ENCODE measurements at places on chromosomes 3 and 15.

- no peak for DNase-seq
Measured at GRCh38 chr3:112873632-112874031, 27.0 kb upstream of the CD200R1L start.

DNA sequence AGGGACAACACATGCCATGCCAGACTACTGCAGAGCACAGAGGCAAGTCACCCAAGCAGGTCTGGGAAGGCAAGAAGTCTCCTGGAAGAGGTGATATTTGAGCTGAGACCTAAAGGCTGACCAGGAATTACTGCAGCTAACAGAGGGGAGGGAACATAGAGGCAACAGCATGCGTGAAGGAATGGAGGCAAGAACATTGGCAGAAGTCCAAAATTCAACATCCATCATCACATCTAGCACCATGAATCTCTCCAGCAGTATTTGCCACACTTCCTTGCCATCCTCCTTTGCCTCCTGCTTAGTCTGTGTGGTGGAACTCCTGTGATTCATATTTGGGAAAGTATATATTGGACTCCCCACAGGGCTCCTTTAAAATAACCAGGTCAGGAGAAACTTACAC is 870 bp upstream of the TSEN2 start:
- peak; percentile 15 for DNase-seq

DNA sequence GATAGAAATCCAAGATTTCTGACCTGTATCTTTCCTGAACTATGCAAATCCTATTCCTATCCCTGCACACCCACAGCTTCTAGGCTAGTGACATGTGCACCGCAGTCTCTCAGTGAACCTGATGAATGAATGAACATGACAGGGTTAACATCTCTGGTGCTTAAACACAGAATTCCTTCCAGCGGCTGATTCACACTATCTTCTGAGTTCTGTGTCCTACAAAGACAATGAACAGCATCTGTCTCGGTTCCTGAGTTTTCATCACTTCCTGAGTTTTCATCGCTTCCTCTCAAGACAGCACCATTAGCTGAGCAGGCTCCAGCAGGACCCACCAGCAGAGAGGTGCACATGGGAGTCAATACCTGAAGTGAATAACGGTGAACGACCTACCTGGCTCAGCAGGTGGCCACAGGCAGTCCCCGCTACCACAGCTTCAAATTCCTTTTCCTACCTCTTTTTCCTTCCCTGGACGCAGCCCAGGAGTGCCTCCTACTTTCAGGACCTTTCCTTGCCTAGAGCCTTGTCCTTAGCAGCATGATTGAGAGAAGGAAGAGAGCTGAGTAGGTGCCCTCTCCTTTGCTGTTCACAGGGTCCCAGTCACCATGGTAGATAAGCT is 113.5 kb downstream of the IGF2BP2 start:
- peak; percentile 74 for DNase-seq

GRCh38 chr3:52495777-52496602 is 852 bp downstream of the STAB1 start:
- peak; percentile 71 for DNase-seq

DNA sequence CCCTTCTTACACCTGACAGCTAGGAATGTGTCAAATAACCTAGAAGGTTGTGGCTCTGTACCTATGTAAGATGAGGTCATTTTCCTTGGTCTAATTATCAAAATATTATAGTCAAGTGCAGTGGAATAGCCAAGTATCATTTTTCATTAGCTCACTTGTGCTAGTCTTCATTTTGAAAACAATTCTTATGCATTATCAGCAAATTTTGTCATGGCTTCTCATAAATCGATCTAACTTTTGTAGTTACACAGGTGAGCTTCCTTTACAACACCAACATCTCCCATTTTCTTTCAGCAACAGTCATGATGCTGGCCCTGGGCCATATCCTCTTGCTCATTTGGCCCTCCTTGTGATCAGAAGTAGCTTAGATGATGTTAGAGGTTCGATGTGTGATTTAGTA is 10.3 kb downstream of the TXNRD3 start:
- DNase-seq: no peak

- DNase-seq: no peak
Measured at GRCh38 chr3:181722766-181723425, 11.2 kb downstream of the SOX2 start.

- no peak for DNase-seq
Measured at GRCh38 chr3:4828279-4829030, 150.8 kb upstream of the BHLHE40 start.
